HepG2 (cell line): ENCODE measurements at places on chromosomes 5 and 9. TPM values are rescaled to one million over a fixed set of nuclear protein-coding genes. Genes with fewer than 3 reads are reported as not detected.

The SLC36A3 gene
- not detected in 2 replicates for polyA plus RNA-seq

The EPB41L4A gene
- polyA plus RNA-seq = 0.03 TPM in 1 of 2 replicates, not detected in the other

The C1QTNF3 gene
- polyA plus RNA-seq = 9.1 and 10.8 TPM in 2 replicates

The ZNF462 gene
- not detected in 2 replicates for polyA plus RNA-seq

The RBM18 gene
- 11.2 and 12.6 TPM in 2 replicates for polyA plus RNA-seq

The PCDH1 gene
- polyA plus RNA-seq = 0.83 and 1.3 TPM in 2 replicates

The MAT2B gene
- 15.5 and 20.2 TPM in 2 replicates for polyA plus RNA-seq

The PPP3R2 gene
- polyA plus RNA-seq = not detected in 2 replicates

The ANKS6 gene
- polyA plus RNA-seq = 9.5 and 10.7 TPM in 2 replicates

The CCDC183 gene
- polyA plus RNA-seq = 66.4 and 91.2 TPM in 2 replicates

The RPS23 gene
- 2,494 and 3,235 TPM in 2 replicates for polyA plus RNA-seq

The ZBED3 gene
- polyA plus RNA-seq = 7.6 and 8.1 TPM in 2 replicates

The TEX48 gene
- polyA plus RNA-seq = not detected in 2 replicates

The DEPDC1B gene
- polyA plus RNA-seq = 17.4 and 29.5 TPM in 2 replicates

The HACD4 gene
- not detected in 2 replicates for polyA plus RNA-seq

The GDF9 gene
- polyA plus RNA-seq = 0.33 and 0.50 TPM in 2 replicates
